Hepatic stellate cell (primary cell): ENCODE measurements at places on chromosomes 5 and 9.

- no peak for DNase-seq
Observed at GRCh38 chr5:107418902-107419301, 251.8 kb downstream of the EFNA5 start.

- no peak for DNase-seq
Observed at GRCh38 chr5:14364096-14364495, 217.5 kb upstream of the OTULINL start.

DNA sequence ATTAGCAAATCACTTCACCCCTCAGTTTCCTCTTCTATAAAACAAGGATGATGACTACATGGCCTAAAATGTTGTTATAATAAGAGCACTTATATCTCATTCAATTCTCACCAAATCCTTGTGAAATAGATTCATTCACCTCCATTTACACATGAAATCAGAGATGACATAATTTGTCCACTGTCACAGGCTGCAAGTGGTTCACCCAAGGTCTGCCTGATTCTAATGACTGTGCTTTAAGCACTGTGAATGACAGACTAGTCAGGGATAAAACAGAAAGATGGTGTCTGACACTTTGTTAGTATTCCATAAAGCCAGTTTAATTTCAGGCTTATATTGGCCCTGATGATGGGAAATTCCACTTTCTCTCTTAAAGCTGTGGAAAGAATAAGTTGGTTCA, 209.5 kb downstream of the MAPKAP1 start:
- DNase-seq: no peak

DNA sequence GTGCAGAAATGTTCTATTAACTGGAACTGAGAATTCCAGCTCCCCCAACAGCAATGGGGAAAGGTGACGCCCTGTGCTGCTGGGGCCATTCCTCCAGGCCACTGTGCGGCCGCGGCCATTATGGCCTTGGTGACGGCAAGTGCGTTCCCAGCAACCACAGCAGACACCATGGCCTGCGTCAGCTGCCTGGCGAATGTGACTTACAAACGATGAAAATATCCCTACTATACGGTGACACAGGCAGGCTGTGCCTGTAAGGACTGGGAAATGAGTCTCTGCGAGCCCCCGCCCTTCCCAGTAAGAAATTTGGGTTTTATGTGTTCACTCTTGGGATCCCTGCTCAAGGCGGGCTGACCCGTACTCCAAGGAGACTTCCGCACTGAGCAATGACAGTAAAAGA, 20.6 kb downstream of the CLPTM1L start:
- DNase-seq: no peak

DNA sequence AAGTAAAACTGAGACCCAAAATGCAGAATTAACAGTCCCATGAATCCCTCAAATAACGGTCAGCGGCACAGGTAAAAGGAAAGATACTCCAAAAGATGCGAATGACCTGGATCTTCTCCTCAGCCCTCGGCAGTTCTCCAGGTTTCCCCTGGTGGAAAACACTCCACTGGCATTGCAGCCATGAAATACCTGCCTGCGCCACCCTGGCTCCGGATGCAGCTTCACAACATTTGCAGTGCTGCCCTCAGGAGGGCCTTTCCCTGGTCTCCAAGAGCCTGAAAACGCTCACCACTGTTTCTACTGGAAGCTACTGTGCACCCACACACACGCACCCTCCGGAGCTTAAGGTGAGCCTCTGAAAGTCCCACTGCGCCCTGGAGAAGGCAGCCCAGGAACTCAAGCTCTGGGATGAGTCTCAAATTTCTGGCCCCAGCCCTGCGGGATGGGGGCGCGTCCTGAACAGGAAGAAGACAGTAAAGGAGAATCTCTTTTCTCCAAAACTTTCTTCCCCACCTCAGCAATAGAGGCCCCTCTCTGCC, 612 bp downstream of the UGT3A2 start:
- no peak for DNase-seq
